ENCODE measurements at places on chromosomes 13 and 19. TPM values are rescaled to one million over a fixed set of nuclear protein-coding genes. Genes with fewer than 3 reads are reported as not detected.

DNA sequence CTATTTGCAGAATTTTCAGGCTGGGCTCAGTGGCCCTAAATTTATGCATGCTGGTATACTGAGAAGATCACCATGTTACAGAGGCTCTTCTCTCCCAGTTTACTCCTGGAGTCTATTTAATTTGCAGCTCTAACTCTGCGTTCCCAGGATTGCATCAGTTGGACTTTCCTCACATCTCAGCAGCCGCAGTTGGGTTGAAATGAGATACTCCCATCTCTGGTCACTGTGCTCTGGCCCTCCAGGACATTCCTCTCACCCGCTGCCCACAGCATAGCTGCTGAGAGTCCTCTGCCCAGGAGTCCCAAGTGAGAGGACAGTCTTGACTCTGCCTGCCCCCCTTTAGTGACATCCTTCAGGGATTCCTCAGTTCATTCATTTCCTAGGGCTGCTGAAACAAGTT lies 150.9 kb downstream of the LACC1 start:
- no peak for DNase-seq

DNA sequence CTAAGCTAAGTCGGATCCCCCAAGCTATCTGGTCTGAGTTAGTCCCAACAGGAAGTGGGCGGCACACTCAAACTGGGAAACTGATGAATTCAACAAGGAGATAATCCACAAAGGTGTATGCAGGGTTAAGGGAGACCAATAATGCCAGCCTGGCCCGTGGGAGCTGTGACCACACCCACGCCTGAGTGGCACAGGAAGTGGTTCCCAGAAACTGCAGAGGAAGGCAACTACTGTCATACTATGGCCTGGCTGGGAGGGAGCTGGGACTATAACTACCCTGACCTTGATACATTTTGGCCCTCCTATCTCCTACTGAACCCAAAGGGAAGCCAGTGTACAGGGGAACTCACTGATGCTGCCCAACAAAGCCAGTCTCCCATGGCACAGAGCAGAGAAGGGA lies 85.5 kb upstream of the TDRD3 start:
- DNase-seq = no peak

DNA sequence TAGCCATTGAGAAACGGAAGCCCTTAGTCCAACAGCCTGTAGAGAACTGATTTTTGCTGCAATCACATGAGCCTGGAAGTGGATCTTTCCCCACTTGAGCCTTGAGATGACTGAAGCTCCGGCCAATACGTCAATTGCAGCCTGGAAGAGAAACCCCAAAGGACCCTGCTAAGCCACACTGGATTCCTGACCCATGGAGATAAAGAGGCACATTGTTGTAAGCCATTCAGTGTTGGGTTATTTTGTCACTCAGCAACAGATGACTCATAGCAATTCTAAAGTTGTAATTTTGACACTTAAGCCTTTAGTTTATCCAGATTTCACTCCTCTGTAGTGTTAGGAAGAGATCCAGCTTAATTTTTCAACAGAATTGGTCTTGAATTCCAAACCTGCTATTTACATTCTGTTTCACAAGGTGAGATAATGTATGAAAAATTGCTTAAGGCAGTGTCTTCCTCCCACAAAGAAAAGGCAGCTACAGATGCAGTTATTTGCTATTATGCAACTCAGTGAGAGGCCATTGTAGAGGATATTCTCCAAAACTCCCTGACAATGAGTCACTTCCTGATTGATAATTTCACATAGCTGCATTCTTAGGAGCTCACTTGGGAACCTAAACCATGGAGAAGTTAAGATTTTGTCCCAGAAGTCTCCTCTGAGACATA lies 59.4 kb upstream of the TSHZ3 start:
- DNase-seq = no peak

The PLIN5 gene
- 2.0 TPM for total RNA-seq

The RASGRP4 gene
- 0.90 TPM for total RNA-seq

The FGF22 gene
- total RNA-seq = not detected
